Calu3 (cell line): ENCODE measurements at places on chromosomes 4 and X.

- H3K4me3 ChIP-seq = no peak overlapping the region
- DNase-seq = no peak
- no peaks in the 10 kb centered on the region for H3K4me1 ChIP-seq
Observed at GRCh38 chrX:51931566-51932150, 38.2 kb downstream of the MAGED1 start.

DNA sequence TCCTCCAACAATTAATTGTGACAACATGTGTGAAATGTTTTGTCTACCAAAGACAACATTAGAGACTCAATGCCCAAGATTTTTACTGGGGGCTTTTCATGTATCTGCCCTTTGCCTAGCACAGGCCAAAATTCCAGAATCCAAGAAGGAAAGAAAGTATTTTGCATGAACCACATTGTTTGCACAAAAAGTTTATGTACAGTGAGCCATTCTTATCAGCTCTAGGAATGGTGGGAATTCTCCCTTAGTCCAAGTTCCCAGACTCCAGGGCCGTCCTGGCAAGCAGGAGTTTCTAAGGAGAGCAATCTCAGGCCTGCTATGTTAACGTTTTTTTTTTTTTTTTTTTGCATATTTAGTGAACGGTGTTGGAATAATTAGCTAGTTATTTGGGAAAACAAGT lies 21.6 kb downstream of the GPRASP1 start:
- no peak overlapping the region for H3K27ac ChIP-seq
- H3K4me3 ChIP-seq = no peak overlapping the region
- no peaks in the 10 kb centered on the region for H3K36me3 ChIP-seq
- no peak for DNase-seq
- H3K4me1 ChIP-seq = no peaks in the 10 kb centered on the region

- H3K36me3 ChIP-seq = no peaks in the 10 kb centered on the region
- H3K27ac ChIP-seq = no peak overlapping the region
- DNase-seq = no peak
- H3K27me3 ChIP-seq = no peaks in the 10 kb centered on the region
- no peaks in the 10 kb centered on the region for H3K4me1 ChIP-seq
- no peak overlapping the region for H3K4me3 ChIP-seq
Observed at GRCh38 chr4:167339781-167340180, 105.5 kb upstream of the SPOCK3 start.

DNA sequence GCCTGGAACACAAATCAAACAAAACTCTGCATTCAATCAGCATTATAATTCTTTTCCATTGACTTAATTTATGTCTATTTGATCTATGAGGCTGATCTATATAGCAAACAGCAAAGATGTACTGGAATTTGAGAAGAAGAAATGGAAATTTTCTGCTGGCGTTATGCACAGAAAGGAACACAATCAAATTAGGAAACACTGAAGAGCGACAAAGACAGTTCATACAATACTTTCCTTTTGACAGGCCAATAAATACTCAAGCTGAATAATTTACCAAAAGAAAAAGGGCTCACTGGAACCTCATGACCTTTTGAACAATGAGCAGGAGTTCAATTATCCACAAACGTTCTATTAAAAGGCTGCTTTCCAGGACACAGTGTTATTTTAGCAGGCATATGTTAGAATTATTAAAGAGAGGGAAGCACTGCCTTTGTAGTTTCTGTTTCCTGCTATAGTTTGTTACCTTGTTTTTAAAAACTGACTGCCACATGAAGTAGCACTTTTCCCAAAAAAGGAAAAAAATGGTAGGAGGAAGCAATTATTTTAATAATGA lies 8.1 kb downstream of the PDHA2 start:
- DNase-seq = no peak
- H3K27me3 ChIP-seq = no peaks in the 10 kb centered on the region
- no peaks in the 10 kb centered on the region for H3K36me3 ChIP-seq
- H3K4me3 ChIP-seq = no peak overlapping the region
